Cerebellum (tissue), 4 donors: ENCODE measurements at places on chromosomes 13 and 19. TPM values are rescaled to one million over a fixed set of nuclear protein-coding genes. Genes with fewer than 3 reads are reported as not detected.

- DNase-seq, result no peak
Measured at GRCh38 chr19:19039901-19040300, 6.5 kb downstream of the ARMC6 start.

DNA sequence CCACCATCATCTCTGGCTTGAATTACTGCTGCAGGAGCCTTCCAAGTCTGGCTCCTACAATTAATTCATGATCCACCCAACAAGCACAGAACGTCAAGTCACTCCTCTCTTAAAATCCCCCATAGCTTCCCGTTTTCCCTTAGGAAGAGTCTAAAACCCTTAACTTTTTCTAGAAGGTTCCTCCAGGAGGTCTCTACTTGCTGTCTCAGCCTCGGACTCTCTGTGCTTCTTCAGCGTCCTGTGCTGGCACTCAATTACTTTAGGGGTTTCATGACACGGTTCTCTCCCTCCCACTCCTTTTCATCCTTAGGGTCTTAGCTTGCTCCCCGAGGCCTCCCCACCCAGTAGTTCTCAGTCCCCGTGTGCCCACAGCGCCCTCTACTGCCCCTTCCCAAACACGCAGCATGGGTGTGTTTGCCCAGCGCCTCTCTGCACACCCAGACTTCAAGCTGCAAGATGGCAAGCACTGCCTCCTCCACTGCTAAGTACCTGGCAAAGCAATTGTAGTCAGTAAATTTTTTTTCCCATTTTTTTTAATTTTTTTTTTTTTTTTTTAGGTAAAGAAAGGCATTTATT is 25.8 kb upstream of the MAP3K10 start:
- DNase-seq, result no peak

DNA sequence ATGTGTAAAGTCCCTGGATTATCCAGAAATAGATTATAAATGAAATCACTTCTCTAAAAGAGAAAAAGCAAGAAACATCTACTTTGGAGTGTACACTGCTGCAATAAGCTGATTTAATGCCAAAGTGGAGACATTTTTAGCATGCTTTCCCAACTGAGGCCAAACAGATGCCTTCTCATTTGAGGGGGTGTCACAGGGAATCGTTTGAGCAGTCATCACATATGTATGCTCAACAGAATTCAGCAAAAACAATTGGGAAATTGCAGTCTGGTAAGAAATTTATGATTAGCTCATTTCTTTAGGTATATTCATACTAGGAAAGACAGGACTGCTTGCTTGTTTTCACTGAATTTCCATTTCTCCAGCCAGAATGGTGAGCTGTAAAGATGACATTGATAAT is 27.3 kb upstream of the TPP2 start:
- DNase-seq, result no peak

- no peak for DNase-seq
Measured at GRCh38 chr19:43780706-43781525, at the start of gene KCNN4. TSS of gene KCNN4 (minus strand) at chr19:43780973. CDS start at chr19:43780861, 112 bp downstream.

GRCh38 chr19:58392945-58393724 is 2.3 kb upstream of the RNF225 start:
- DNase-seq, result no peak

DNA sequence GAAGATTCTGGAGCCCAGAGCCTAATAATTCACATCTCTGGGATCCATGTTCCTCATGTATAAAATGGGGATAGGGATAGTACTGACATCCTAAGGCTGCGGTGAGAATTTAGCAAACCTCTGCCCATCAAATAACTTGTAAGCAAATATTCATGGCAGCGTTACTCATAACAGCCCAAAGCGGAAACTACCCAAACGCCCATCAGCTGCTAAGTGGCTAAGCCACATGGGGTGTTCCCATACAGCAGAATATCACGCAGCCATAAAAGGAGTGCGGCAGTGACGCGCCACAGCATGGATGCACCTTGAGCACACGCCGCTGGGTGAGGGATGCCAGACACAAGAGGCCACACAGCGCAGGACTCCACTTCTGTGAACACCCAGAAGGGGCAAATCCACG is 19.7 kb downstream of the VRK3 start:
- no peak for DNase-seq

The OR7D2 gene
- not detected for total RNA-seq

The RDH8 gene
- total RNA-seq, result not detected

The KCNRG gene
- 14.4 TPM for total RNA-seq

The SIGLEC8 gene
- total RNA-seq, result 0.82 TPM

The COL4A1 gene
- total RNA-seq, result 151 TPM
